ENCODE measurements at places on chromosomes 6 and 20.

DNA sequence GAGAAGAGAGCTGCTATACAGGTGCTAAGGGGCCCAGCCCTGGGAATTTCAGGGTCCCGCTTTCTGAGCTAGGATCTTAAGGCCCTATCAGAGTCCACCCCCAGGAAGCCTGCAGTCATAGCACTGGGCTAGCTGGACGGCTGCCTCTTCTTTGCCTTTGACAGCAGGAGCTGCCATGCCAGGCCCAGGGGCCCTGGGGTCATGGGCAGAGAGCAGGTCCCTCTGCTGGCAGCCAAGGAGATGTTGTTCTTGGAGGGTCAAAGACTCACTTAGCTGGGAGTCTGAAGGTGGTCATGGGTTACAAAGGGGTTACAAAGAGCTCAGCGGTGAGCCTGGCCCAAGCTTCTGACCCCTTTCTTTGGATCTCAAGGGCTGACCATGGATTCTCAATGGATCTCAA is 52.7 kb downstream of the RPP21 start:
- DNase-seq = no peak

- DNase-seq = no peak
Observed at GRCh38 chr6:80210618-80211017, 104.1 kb downstream of the BCKDHB start.

DNA sequence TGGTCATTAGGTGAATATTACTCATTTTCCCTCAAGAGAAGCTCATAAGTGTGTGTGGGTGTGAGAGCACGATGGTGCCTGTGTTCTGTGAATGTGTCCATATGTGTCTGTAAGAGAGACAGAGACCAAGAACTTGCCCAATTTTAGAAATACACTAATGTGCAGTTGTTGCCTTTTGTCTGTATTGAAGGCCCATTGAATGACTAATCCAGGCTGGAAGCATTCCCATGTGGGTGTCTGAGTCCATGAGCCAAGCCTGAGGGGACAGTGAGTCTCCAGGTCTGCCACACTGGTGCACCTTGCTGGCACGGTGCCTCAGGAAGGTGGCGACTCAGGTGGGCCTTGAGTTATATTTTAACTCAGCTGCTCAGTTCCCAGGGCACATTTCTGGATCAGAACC is 25.5 kb upstream of the ASXL1 start:
- no peak for DNase-seq

DNA sequence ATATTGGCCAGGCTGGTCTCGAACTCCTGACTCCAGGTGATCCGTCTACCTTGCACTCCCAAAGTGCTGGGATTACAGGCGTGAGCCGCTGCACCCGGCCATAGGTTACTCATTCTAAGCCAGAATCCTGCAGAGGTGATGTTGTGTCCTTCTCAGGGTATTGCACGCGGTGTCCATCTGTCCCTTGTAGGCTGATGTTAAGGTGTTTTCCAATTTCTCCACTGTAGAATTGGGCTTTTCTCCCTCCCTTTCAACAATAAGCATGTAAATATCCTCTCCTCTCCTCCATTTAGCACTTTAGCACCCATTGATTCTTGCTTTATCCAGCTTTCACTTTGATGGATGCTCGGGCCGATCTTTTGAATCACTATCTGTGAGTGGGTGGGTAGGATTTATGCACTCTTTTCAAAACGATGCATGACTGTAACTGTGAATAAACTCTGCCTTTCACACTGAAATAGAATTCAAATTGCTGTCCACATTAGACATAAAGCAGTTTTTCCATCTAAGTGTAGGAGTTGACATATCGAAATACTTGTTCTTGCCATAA is 52.6 kb downstream of the ZBTB2 start:
- DNase-seq = no peak

- no peak for DNase-seq
Observed at GRCh38 chr6:144546807-144547206, 261.7 kb downstream of the UTRN start.

GRCh38 chr20:36881331-36881730 is 5.4 kb downstream of the TLDC2 start:
- DNase-seq = no peak

DNA sequence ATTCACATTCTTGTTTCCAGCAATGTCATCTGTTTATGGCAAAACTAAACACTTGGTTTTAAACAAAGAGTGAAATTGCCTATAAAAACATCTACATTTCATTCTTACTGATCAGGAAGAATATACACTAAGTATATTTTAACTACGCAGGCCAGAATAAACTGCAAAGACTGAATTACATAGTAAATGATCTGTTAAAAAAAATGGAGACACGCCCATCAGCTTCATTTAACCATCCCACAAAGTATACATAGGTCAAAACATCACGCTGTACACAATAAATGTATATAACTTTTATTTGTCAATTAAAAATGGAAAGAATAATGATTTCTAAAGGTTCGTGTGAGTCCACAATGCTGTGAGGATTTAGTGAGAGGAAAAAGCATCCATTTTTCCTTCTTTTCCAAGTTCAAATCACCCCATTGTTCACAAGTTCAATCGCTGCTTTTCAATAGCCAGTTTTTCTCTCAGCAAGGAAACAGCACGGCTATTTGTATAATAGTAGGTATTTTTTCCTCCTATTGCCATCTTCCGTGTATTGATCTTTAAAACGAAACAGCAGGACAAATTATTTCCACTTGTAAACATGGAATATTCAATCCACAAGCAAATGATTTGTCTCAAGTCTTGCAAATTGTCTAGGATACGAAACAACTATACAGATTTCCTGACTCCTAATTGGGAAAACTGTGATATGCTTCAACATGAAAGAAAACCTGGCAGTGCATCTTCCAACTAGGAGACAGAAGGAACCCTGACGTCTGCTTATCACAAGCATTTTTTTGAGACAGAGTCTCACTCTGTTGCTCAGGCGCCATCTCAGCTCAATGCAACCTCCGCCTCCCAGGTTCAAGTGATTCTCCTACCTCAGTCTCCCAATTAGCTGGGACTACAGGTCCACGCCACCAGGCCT is 10.6 kb downstream of the SFT2D1 start:
- DNase-seq = no peak

GRCh38 chr6:138593124-138593877 is 94.0 kb upstream of the NHSL1 start:
- peak; percentile 49 for DNase-seq

DNA sequence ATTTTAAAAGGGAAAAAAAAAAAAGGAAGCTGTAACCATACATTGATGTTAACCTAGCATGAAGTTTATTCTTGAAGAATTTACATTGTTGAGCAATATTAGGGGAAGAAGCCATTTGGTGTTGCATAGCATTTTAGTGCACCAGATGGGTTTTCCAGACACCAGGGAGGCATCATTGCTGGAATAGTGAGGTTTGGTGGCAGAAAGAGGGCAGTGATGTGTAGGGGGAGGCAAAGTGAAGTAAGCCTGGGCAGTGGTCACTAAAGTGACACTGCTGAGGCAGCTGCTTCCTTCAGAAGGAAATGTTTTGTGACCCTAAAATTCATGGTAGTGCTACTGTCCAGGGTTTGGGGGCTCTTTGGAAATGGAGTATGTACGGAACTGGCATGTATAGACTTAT is 2.6 kb downstream of the TOMM6 start:
- no peak for DNase-seq

- DNase-seq = no peak
Observed at GRCh38 chr6:99608059-99608885, 1.6 kb downstream of the PRDM13 start.

DNA sequence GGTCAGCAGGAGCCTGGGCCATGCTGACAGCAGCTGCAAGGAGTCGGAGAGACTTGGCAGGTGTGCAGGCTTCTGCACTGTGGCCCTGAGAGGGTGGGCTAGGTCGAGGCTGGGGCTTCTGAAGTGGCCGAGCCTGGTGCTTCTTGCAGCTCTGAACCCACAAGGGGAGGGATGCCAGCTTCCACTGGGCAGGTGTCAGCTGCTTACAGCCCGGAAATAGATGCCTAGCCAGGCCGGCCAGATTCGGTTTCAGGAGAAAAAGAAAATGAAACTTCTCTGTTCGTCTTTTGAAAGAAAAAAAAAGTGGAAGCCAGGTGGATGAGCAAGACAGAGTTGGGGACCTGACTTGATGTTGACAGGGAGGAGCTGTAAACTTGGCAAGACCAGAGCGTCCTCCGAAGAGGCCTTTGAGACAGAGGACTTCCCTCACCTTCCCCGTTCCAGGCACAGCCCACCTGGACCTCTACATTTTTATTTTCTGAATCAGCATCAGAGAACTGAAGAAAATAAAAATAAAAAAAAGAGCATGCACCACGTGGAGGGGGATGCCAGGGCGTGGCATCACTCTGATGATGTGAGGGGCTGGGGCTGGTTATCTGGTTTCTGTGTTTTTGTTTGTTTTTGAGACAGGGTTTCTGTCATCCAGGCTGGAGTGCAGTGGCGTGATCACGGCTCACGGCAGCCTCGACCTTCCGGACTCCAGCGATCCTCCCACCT is at the start of gene ZBP1:
Gene ZBP1 (minus strand): TSS at position 153 of the 717 bp plus-strand sequence. CDS start 131 bp downstream, at position 22.
- DNase-seq = peak; percentile 85

GRCh38 chr6:163415620-163416556 is 1.4 kb downstream of the QKI start:
- DNase-seq = peak; percentile 71

Data from GM10248 (cell line).